CD4-positive, alpha-beta T cell treated with Interleukin-17A for 1 hour (primary cell): ENCODE measurements at places on chromosomes 1 and 21.

GRCh38 chr1:167332503-167332902 lies 111.8 kb downstream of the POU2F1 start:
- no peak for DNase-seq

GRCh38 chr1:205870236-205870635 lies 20.3 kb upstream of the PM20D1 start:
- DNase-seq = no peak

GRCh38 chr1:119133987-119134386 lies 6.5 kb downstream of the WARS2 start:
- DNase-seq = no peak

DNA sequence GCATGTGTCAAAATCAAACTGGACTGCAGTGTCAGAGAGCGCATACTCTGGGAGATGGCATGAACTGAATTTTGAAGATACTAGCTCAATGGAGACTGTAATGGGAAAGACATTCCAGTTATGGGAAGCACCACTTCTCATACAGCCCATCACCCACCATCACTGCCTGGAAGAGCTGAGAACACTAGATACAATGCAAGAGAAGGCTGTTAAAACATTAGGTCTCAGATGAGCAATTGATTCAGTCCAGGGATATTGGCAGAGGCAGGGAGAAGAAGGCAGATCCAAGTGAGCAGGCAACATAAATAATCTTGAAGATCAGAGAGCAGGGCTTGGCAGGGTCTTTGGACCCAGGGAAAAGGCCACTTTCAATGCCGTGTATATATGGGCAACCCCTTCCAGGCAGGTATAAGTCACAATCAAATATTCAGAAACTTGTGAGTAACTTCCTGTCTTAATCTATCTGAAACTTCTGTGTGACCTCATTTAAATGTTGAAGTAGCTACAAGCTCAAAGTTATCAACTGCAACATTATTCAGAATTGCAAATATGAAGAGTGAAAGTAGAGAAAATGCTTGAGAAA lies 290.3 kb upstream of the SGIP1 start:
- peak; percentile 16 for DNase-seq

- DNase-seq = no peak
These were observed 307.1 kb upstream of the RRP15 start for GRCh38 chr1:217977943-217978342.

GRCh38 chr1:47471163-47471562 lies 33.3 kb downstream of the FOXD2 start:
- no peak for DNase-seq

GRCh38 chr1:245715291-245715701 lies 560.5 kb downstream of the KIF26B start:
- no peak for DNase-seq

DNA sequence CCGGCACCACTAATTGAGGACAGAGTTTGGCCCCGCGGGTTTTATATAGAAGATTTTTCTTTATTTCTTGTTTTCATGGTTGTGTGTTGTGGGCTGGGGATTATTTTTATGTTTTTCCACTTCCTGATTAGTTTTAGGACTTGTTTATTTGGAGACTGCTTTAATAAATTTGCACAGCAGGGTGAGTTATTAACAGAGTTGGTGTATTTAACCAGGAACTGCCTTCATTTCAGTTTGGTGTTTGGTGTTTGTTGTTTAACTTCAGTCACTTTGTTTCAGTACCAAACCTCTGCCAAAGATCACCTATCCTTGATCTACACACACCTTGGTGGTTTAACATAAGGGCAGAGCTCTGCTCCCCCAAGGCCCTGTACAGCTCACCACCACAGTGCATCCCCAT lies 103.5 kb upstream of the LMO4 start:
- DNase-seq = no peak

DNA sequence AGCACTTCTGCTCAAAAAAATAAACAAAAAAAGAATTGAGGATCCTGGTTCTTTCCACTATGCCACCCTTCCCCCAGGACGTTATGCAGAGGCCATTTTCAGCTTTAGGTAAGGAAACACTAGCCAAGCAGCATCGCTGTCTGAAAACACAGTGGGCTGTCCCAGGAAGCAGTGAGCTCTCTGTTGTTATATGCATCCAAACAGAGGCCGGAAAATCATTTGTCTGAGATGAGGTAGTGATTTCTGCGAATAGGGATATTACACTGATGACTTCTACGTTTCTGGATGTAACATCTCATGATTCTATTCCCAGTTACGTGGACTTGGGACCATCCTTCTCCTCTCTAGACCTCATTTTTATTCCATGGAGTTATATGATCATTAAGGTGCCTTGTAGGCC lies 137.2 kb downstream of the OMA1 start:
- no peak for DNase-seq

DNA sequence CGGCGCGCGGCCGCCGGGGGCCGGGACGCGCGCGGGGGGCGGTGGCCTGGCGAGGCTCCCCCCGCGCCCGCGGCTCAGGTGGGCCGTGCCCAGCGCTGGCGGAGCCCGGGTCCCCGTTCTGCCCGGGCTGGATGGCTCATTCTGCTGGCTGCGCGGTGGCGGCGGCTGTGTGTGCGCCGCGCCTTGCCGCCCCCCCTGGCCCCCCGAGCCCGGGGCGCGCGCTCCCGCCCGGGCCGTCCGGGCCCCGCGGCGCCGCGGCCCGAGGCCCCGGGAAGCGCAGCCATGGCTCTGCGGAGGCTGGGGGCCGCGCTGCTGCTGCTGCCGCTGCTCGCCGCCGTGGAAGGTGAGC lies at the start of gene EPHB2:
TSS of gene EPHB2 (plus strand) at position 139 of the 349 bp plus-strand sequence. CDS start at position 283, 144 bp downstream.
- no peak for DNase-seq

DNA sequence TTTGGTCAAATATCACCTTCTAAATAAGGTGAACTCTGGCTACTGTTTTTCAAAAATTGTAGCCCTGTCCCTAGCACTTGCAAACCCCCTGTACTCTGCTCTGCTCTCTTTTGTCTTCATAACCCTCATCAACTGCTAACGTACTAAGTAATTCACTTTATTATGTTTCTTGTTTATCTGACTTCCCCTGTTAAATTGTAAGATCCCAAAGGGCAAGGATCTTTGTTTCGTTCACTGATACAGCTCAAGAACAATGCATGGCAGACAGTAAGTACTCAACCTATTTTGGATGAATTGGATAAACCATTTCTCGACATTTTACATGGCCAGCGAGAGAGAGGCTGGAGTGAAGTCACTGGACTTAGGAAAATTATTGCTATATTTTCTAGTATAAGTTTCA lies 46.9 kb downstream of the ATP5PF start:
- DNase-seq = no peak

DNA sequence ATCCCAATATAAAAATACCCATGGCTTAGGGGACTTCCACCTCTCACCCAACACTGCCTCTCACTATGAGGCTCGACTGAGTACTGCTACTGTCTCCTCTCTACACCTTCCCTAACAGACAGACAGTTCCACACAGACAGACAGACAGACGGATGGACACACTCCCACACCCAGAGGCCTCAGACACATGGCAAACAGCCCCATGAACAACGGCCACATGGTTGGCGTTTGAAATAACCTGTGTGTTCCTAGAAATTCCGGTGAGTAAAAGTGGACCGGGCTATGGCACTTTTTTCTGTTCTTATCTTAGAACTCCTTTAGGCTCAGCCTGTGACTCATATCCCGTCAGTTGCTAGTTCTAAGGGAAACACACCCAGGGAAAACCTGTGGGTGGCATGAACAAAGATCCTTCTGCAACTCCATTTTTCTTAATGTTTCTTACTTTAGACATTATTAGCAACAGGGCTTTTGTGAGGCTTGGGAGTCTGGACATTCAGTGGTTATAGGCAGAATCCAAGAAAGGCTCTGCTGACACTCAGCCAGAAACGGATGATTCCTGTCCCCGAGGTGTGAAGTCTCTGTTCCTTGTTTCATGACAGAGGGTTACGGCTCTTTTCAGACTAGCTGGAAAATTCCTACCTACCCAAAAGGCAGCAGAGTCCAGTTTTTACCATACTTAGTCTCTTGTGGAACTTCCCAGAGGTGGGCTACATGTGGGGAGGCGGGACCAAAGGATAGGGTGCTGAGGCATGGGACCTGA lies 90.5 kb upstream of the TLR5 start:
- DNase-seq = peak; percentile 17

GRCh38 chr1:18035145-18035544 lies 72.5 kb upstream of the IGSF21 start:
- DNase-seq = no peak

DNA sequence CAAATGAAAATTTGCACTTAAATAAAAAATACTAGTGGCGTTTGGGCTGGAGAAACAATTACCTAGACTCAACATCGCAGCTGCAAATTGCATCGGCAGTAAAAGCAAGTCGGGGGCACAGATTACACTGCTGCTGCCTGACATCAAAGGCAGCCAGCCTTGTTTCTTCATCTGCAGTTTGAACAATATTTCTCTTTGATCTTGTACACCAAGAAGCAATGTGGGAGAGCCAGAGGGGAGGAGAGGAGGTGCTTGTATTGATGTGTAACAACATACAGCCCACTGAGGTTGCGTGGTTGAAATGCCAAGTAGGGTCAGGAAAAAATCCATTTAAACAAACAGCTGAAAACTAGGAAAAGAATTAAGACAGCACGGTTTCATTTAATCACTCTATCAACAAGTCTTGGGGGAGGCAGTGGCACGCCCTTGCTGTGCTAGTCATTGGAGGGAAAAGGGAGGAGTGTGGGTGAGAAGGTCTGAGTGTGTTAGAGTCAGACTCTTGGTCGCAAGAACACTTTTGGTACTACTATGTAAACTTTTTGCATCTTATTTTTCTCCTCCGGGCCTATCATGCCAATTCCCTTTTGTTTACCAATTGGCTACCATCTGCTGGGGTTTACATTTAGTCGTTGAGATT lies 456.5 kb downstream of the OMA1 start:
- no peak for DNase-seq

DNA sequence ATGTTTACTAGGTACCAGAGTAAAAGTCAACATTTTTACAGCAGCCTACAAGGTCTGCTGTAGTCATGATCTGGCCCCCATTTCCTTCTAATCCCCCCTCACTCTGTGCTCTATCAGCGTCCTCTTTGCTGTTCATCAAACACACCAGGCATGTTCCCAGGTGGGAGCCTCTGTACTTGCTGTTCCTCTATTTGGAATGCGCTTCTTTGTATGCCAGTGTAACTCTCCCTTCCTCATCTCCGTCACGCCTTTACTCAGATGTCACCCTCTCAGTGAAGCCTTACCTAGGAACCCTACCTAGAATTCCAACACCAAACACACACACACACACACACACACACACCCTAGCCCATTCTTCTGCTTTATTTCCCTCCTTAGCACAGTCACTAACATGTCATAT lies 21.0 kb downstream of the TP53BP2 start:
- DNase-seq = no peak

DNA sequence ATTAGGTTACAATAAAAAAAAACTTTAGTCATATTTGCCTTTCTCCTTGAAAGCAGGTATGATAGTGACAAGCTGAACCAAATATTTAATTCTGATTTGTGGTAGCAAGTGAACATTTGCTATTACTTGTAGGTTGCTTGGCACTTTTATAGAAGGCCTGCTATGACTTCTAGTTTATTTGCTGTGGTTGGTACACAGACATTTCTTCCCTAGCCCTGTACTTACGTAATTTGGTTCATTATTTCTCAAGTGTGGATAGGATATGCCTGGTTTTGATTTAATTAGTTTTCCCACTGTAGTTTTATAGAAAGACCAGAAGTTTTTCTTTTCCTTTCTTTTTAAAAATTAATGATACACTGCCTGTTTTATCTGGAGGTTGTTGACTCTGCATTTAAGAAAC lies 55.9 kb downstream of the PPP2R5A start:
- no peak for DNase-seq

DNA sequence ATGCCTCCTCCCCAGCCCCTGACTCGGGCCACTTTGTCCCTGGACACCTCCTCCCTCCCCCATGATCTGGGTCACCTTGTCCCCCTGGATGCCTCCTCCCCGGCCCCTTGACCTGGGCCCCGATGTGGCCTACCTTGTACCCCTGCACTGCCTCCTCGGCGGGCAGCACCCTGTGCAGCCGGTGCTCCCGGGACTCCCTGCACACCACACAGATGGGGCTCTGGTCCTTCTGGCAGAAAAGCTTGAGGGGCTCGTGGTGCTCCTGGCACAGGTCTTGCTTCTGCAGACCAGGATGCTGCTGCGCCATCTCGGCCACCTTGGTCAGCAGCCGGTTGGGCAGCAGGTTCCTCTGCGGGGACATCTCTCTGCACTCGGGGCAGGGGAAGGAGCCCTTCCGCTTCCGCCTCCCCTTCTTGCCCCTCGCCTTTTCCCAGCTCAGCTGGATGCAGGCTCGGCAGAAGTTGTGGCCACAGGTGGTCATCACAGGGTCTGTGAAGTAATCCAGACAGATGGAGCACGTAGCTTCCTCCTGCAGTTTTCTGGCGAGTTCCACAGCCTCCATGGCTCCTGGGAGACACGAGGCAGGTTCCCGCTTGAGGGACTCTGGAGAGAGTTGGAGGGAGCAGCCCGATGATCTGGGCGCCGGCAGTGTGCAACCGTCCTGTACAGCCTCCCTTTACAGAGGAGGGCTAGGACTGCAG lies 2.0 kb downstream of the TRIM17 start:
- DNase-seq = no peak

DNA sequence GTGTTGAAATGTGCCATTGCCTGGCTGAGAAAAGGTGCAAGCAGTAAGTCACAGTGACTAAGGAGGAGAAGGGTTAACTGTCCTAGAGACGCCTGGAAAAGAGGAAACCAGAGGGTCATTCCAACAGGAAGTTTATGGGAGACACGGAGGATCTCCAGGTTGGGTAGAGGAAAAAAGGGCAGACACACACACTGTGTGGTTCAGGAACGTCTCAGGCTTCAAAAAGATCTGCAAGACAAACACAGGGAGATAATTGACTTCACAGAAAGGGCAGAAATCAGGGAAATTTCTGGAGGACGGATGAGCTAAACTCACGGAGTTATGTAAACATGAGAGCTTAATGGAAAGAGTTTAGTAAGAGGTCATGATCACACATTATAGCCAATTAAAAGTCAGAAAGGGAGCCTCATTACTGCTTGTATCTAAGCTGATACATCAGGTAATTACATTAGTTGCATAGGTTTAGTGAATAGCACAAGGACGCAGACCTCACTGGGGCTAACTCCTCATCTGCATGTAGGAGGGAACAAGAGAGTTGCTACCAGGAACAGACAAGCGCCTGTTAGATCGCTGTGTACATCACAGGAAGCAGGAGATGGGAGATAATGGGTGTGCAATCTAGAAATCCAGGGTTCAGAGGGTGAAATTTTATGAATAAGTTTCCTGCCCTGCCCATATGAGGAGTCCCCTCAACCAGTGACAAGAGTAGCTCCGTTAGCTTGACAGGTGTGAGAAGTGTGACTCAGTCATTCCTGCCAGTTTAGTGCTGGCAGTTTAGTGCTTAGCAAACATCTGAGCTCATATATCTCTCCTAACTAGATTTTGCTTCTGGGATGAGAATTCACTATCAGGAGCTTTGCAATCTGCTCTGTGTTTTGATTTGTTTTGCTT lies 96.6 kb upstream of the TNR start:
- DNase-seq = no peak

DNA sequence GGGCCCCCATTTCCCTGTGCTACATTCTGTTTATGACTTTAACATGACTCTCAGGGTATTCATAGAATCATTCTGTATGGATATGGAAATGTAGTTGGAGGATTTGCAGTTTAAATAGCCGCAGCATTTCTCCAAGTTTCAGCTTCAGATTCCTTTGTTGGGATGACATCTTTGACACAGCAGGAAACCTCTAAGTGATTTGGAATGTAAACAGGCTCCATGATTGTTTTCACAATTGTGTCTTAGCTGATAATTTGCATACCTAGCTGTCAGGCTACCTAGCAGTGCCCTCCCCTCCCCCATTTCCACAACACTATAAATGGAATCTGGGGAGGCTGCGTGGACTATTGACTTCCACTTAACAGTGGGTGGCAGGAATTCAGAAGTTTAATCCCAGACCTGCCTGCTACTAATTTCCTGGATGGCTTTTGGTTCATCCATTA lies 290.2 kb downstream of the HLX start:
- DNase-seq = no peak

- DNase-seq = no peak
These were observed 22.1 kb upstream of the FAM20B start for GRCh38 chr1:179003512-179004066.
